ENCODE measurements at places on chromosomes 1 and 21.

DNA sequence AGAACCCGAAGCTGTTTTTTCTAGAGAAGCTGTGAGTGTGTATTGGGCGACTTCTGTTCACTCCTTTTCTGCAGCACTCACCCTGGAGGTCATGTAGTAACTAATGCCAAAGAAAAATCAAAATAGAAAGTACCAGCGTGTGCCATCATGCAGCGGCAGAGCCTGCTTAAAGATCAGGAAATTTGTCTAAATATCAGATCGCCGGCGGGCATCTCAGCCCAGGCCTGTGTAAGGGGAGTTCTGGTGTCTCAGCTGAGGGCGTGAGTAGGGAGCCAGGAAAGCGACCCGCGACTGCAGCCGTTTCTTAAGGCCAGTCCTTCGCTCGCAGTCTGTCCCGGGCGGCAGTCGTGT, 768 bp downstream of the EDARADD start:
- DNase-seq = no peak

DNA sequence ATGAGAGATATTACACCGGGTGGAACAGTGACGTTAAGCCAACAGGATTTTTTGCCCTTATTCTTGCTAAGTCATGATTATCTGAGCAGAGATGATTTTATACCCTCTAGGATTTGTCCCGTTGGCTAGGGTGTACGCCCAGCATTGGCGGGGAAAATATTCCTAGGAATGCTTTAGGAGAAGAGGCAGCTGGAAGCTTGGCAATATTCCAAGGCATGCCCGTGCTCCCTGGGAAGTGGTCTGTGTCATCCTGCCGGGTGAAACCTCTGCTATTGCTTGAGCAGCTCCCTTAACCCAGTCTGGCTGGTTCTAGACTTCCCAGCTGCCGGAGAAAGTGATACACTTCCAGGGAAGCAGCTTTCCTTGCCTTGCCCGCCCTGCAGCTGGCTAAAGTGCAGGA, 16.2 kb downstream of the CHRNB2 start:
- DNase-seq = no peak

- DNase-seq = no peak
Observed at GRCh38 chr1:211355873-211356272, 29.2 kb downstream of the TRAF5 start.

GRCh38 chr21:44058652-44058964, 46.5 kb downstream of the TRAPPC10 start:
- no peak for DNase-seq

GRCh38 chr1:159980786-159981185, 26.7 kb upstream of the SLAMF9 start:
- DNase-seq = no peak

DNA sequence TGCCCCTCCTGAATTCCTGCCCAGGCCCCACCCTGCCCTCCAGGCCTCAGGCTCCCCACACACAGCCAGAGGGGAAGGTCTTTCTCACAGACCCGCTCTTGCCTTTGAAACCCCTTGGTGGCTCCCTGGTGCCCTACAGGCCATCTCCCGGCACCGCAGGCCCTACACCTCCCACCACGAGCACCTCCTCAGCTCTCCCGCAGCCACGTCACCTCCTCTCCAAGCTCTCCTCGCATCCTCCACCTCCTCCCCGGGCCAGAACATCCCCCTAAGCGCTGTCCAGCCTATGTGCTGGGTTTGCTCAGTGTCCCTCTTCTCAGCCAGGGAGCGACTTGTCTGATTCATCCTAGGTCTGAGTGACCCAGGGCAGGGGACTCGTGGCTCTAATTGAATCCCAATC, 66.4 kb downstream of the DMRTB1 start:
- no peak for DNase-seq

GRCh38 chr1:154808909-154809262, 61.2 kb downstream of the KCNN3 start:
- no peak for DNase-seq

GRCh38 chr1:234276151-234276788, 97.0 kb upstream of the COA6 start:
- no peak for DNase-seq

DNA sequence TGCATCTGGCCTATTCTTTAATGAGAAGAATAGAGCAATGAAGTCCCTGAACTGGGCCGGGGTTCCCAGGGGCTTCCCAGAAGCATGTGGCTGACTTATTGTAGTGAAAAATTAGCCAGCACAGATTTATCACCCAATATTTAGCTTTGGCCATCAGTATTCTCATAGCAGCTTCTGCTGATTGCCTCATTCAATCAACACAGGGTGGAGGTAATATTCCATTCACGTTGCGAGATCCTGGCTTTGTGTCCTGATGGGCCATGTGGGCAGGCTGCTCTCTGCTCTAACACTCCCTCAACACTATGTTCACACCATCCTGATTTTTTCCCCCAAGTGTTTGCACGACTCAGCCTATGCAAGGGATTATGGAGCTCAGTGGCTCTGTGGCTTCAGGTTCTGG, 21.5 kb upstream of the LAMTOR5 start:
- DNase-seq = no peak

DNA sequence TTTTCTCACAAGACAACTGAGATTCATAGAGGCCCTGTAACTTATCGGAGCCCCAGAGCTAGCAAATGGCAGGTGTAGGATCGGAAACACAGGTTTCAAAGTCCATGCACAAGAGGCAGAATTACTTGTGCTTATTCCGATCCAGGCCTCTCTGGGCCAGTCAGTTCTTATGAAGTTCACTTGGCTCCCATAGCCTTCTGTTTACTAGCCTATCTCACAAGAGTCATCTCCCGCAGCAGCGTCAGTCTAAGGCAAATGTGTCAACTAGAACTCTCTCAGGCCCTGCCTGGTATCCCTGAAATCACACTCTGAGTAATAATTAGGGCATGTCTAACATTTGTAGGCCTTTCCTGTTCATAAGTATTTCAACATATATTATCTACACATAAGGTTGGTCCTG, 43.3 kb downstream of the PHC2 start:
- no peak for DNase-seq

- DNase-seq = no peak
Observed at GRCh38 chr1:58045094-58045705, 501.3 kb downstream of the OMA1 start.

- DNase-seq = no peak
Observed at GRCh38 chr21:38439957-38440356, 58.3 kb downstream of the ERG start.

DNA sequence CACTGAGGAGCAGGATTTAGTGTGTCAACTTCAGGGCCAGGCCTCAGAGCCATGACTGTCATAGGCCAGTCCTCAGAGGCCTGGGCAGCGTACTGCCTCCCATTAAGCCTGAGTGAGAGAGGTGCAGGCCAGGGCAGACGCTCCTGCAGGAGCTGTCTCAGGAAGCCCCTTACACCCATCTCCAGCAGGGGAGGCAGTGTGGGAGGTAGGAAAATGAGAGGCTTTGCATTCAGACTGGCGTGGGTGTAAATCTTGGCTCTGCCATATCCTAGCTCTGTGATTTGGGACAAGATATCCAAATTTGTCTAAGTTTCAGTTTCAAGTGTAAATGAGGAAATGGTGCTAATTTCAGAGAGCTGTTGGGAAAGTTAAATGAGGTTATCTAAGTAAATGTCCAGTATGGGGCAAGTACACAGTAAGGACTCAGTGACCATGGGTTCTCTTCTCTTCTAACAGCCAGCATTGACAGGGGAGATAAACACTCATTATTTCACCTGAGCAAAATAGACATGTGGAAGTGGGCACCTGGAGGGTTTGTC, 184.1 kb downstream of the ZSCAN20 start:
- DNase-seq = no peak

DNA sequence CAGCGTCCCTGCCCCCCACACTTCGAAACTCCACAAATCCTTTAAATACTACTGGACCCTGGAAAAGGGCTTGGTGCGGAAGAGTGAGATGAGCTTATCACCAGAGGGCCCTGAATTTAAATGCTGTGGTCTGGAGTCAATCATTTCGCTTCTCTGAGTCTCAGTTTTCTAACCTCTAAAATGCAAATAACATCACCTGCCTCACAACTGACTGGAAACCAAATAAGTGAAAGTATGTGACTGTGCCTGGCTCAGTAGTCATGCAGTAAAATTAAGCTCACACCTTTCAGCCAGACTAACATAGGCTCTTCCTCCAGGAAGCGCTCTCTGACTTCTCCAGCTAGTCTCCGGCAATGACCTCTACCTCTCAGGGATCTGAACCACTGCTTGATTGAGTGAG, 4.2 kb downstream of the GJA4 start:
- DNase-seq = no peak

DNA sequence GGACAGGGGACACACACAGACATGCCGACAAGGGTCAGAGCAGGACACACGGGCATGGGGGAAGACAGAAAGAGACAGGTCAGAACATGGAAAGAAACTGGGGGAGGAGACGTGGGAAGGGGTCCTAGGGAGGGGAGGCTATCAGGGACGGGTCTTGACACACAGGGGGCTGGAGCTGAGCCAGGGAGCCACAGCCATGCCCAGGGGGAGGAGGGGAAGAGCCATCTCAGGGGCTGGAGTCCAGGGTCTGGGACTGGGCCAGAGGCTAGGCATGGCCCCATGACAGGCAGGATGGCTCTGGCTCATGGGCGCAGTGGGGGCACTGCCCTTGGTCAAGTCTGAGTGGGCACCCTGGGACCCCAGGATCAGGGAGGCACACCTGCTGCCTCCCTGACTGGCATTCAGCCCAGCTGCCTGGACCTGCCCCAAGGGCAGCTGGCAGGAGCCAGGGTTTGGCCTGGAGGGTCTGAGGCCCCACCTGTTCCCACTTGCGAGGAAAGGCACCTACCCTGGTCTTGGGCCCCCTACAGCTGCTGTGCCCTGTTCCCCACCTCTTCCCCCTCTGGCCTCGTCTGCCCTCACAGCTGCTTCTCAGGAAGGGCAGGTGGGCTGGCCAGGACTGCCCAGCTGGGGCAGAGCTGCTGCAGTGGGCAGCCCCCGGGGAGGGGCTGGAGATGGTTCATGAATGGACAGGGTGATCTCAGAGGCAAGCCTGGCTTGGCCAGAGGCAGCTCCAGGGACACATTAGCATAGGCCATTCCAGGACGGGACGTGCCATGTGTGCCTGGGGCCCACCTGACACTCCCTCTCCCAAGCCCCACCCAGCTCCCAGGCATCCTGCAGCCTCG, 42.9 kb downstream of the HSPG2 start:
- no peak for DNase-seq

DNA sequence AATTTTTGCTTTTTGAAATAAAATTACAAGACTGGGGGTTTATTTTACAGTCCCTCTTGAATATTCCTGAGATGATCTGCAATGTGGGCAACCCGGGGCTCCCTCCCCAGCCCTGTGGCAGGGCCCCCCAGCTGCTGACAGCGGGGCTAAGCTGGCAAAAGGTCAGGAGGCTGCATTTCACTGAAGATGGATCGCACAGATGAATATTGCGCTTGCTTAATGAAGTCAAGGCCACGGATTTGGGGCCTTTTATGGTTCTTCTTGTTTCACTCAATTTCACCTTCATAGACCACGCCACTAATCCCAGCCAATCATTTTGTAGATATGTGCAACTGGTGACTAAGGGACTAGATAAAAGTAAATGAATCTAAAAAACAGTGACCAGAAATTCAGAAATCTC, 50.8 kb upstream of the SLC22A15 start:
- DNase-seq = no peak

- no peak for DNase-seq
Observed at GRCh38 chr1:214475746-214476145, 75.7 kb downstream of the PTPN14 start.

DNA sequence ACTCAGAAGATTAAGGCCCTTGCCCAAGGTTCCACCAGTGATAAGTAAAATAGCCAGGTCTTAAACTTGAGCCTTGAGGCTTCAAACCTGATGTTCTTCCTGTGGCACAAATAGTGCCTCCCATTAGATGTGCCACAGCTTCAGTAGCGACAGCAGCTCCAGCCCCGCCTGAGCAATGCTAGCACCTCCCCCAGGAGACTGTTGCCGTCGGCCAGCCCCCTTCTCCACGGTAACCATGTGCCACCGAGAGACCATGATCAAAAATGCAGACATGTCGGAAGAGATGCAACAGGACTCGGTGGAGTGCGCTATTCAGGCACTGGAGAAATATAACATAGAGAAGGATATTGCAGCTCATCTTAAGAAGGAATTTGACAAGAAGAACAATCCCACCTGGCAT, 32.2 kb downstream of the KLHDC7A start:
- no peak for DNase-seq

- no peak for DNase-seq
Observed at GRCh38 chr1:54163051-54163450, 10.3 kb upstream of the CDCP2 start.

- no peak for DNase-seq
Observed at GRCh38 chr1:40845895-40846294, 16.3 kb downstream of the CITED4 start.

- DNase-seq = no peak
Observed at GRCh38 chr1:246891105-246891504, 40.6 kb downstream of the AHCTF1 start.

DNA sequence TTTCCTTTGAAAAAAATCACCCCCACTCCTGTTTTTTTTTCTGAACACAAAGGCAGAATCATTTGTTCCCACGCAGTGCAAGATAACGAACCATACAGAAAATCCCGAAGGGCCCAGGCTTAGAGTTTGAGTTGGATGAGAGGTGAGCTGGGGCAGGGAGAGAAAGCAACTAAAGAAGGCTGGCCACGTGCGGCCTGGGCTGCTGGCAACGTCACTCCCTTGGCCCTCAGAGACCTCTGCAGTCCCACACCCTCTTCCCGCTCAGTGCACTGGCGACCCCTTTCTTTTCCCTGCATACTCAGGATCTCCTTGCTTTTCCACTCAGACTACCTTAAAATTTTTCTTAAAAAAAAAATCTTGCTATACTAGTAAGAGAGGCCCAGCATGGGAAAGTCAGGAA, 28.2 kb upstream of the CRNN start:
- DNase-seq = no peak

DNA sequence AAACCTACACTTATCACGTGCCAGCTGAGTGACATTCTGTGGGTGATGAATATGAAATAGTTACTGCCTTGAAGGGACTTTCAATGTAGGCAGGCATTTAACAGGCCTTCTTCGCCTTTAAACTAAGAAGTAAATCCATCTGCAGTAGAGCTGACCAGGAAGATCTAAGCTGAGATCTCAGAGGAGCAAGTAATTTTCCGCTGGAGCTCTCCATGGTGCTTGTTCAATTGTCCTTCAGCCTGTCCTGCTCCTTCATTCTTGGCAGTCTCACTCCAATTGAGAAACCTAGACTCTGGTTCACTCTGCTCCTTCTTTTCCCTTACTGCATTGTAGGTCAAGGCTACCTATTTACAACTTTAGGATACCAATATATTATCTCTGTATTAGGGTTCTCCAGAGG, 183.5 kb downstream of the HMCN1 start:
- DNase-seq = no peak

- DNase-seq = no peak
Observed at GRCh38 chr1:3482378-3482849, 27.9 kb downstream of the ARHGEF16 start.

- DNase-seq = no peak
Observed at GRCh38 chr1:117113199-117113598, 8.3 kb downstream of the TRIM45 start.

- no peak for DNase-seq
Observed at GRCh38 chr1:34780528-34780927, 486 bp upstream of the GJB3 start.

GRCh38 chr1:203655671-203656070, 29.0 kb downstream of the ATP2B4 start:
- DNase-seq = no peak

- no peak for DNase-seq
Observed at GRCh38 chr1:66938613-66939012, 13.8 kb downstream of the MIER1 start.
